ENCODE measurements at places on chromosomes 1 and 21. TPM values are rescaled to one million over a fixed set of nuclear protein-coding genes. Genes with fewer than 3 reads are reported as not detected.

DNA sequence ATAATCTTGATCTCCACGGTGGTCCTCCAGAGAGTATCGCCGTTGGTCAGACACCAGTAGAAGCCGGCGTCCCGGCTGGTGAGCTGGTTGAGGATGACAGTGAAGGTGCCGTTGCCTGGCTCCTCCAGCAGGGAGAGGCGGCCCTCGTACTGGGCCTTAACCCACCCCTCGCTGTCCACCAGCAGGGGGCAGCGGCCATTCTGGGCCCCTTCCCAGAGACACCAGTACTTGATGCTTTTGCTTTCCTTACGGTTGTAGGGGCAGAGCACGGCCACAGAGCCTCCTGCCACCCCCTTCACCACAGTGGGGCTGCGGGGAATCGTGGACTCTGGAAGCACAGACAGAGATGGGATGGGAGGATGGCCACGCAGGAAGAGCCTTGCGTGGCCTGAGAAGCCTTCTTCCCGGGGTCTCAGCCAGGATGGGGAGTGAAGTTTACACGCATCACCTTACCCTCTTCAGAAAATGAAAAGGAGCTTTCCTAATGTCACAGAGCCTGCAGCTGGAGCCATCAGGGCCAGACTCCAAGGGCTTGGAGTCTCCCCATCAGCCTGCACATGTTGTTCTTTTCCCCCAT lies 10.7 kb downstream of the PIGR start:
- peak; percentile 25 for DNase-seq

GRCh38 chr1:78619446-78619802 lies 824 bp upstream of the IFI44L start:
- DNase-seq = no peak

DNA sequence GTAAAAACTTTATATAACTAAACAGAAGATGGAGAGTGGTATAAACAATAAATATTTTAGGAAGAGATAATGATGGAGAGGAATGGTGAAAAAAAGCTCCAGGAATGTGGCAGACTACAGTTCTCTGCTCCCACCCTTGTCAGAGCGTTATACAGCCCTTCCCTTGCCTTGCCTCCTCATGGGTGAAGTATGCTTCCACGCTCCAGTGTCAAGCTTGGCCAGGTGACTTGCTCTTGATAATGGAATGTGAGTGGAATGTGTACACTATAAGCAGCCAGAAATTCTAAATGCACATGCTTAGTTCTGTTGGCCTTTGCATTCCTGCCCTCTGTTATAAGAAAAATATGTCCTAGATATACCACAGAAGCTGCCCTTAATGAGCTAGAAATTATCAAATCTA lies 24.7 kb upstream of the POGK start:
- DNase-seq = no peak

GRCh38 chr21:38013741-38014140 lies 97.5 kb upstream of the KCNJ6 start:
- no peak for DNase-seq

DNA sequence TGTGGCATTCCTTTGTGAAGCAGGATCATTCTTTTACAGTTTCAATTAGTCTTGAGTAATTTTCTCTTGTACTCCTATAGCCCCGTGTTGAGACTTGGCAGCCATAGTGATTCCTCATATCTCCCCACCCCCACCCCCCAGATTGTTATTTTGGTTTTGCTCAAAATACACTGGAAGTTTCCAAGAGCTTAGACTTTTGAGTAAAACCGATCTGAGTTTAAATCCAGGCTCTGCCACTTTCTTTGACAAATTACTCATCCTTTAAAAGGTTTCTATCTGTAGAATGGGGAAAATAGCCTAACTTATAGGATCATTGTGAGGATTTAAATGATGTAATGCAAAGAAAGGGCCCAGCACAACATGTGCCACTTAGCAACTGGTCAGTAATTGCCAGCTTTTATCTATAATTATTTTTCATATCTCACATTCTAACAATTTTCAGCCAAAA lies 53.1 kb upstream of the RC3H1 start:
- no peak for DNase-seq

GRCh38 chr1:22839806-22840205 lies 129.2 kb downstream of the EPHB2 start:
- DNase-seq = no peak

- DNase-seq = no peak
Measured at GRCh38 chr1:2604844-2605508, 18.4 kb downstream of the PRXL2B start.

DNA sequence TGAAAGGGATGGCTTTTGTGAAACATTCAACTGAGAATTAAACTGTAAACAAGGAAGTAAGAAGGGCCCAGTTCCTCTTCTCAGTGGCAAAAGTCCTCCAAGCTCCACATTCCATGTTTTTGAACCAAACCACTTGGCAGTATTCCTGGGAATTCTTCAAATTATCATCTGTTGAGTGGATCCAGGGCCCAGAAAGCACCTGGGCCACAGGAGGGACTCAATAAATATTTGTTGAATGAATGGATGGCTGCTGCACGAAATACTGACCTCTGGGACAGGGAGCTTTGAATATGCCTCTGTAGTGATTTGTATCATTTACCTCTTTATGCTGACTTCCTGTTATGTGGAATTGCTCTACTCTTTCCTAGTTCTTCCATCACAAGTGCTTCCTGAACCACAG lies 4.7 kb downstream of the SLC35F3 start:
- no peak for DNase-seq

GRCh38 chr1:47396671-47397196 lies 19.4 kb upstream of the FOXE3 start:
- no peak for DNase-seq

C1orf115 gene
- total RNA-seq = 15.8 TPM

DNA sequence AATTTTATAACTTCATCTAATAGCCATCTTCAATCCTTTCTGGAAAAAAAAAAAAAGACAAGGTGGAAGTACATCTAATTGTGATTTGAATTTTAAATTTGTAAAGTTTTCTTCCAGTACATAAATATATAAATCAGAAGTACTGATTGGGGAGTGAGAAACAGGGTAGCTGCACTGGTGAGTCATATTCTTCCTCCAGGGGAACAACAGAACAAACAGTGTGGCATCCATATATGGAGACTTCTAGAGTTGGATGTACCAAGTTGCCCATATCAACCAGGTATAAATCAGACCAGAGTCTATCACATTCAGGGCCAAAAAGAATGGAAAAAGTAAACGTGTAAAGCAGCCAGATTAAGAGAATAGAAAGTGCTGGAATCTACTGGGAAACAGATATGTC lies 66.0 kb upstream of the NRIP1 start:
- DNase-seq = no peak

KCNH1 gene
- not detected for total RNA-seq

PLEKHA6 gene
- 11.5 TPM for total RNA-seq

WNT4 gene
- total RNA-seq = not detected

DNA sequence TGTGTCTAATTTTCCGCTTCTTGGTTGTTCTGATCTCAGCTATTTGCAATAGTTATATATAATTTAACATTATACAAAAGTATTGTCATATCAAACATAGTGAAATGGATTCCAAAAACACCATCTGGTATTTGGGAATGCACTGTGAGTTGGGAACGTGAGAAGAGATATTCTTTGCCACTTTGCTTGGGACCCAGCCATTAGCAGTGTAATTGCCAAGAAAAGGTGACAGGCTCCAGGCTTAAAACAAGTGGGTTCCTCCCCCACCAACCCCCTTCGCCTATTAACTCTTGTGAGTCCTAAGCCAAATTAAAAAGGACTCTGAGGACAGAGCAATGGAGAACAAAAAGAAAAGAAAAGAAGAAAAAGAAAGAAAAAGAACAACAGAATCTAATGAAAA lies 186.7 kb upstream of the NFIA start:
- DNase-seq = no peak

GRCh38 chr1:181097242-181097641 lies 8.7 kb downstream of the IER5 start:
- DNase-seq = no peak
